ENCODE measurements at places on chromosomes 4 and X.

DNA sequence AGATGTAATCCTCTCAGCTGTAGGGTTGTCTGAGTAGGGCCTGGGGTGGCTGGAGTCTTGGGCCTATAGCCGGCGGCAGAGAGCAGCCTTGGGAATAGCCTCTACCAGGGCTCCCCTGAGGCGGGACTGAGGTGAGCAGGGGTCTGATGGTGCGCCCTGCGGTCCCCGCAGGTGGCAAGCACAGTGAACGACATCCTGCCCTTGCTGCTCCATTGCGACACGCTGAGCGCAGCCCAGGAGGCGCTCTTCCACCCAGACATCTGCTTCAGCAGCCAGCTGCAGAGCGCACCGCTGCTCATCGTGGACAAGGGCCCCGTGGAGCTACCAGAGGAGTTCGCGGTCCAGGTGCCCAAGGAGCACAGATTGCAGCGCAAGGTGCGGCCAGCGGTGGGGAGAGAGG, 317.0 kb downstream of the ADGRL3 start:
- DNase-seq = no peak

GRCh38 chr4:86218746-86219473, 140.9 kb downstream of the MAPK10 start:
- no peak for DNase-seq

GRCh38 chrX:135315864-135316263, 6.6 kb downstream of the ETDC start:
- no peak for DNase-seq

DNA sequence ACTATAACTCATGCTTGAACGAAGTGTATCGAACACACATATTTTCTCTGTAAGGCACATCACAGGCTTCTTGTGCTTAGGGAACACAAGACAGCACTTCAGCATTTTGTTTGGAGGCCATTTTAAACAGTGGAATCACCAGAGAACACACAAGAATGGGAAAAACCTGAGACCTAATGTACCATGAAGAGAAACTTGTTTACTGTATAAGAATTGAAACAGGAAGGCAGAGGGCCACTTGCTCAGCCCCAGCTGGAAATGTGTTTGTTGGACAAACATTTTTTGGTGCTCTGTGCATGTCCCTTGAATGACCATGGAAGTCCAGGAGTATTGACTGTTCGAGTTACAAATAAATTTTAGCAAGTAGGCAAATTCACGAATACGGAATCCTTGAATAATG, 47.5 kb downstream of the RAPGEF2 start:
- no peak for DNase-seq

DNA sequence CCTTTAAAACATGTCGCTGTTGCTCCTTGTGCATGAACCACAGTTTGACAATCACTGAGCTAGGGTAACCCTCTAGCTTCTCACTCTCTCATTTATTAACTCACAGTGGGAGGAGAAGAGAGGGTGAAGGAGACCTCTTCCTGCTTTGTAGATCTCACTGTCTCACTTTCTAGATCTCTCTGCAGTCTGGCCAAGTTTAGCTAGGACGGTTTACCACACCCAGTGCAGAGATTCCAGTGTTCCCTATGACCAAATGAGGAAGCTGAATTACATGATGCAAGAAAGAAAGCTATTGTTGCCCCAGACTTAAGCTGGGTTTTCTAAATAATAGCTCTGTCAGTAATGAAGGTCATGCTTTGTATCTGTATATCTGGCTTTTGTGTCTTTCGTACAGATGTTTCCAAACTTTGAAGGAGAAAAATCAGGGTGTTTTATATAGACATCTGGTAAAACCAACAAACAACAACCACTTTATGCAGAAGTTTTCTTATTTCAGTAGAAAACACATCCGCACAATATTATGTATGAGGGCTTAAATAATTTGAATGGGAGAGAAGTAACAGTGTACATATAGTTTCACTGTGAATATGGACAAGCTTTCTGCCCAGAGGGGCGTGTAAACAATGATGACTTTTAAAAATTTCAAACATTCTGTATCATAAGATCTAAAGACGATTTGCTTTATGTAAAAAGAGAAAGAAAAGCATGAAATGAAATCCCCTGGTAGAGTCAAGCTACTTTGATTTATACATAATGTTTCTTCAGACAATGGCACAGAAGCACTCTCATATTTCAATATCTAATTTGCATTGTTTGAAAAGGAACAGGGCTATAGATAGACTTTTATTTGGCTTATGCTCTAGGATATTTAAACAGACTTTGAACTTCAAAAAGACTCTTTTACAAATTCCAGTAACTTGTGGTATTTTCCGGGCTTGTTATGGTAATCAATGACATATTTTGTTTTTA, 582.3 kb downstream of the FSTL5 start:
- peak; percentile 4 for DNase-seq
